ENCODE measurements at places on chromosomes 4 and X.

- no peak for DNase-seq
Measured at GRCh38 chrX:152020888-152021287, 46.4 kb upstream of the GABRE start.

DNA sequence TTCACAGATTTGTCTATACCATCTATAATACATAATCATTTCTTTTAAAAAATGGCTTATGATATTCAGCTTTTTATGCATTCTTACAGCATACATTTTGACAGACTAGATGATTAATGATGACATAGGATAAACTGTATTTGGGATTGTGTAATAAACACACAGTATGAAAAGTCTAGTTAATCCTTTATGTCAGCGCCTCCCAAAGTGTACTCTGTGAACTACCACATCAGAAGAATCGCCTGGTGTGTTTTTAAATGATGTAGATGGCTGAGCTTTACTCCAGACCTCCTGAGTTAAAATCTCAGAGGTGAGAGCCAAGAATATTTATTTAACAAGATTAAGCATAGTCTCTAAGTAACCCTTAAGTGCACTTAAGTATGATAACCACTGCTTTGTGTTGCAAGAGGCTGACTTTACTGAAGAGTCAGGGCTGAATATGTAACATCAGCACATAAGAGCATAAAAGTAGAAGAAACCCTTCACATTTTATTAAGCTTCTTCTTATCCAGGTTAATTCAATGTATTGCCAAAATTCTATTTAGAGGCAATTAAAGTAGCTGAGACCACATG, 104.2 kb downstream of the ANK2 start:
- DNase-seq, result no peak

GRCh38 chrX:46574774-46575381, 1.3 kb downstream of the CHST7 start:
- DNase-seq, result no peak

DNA sequence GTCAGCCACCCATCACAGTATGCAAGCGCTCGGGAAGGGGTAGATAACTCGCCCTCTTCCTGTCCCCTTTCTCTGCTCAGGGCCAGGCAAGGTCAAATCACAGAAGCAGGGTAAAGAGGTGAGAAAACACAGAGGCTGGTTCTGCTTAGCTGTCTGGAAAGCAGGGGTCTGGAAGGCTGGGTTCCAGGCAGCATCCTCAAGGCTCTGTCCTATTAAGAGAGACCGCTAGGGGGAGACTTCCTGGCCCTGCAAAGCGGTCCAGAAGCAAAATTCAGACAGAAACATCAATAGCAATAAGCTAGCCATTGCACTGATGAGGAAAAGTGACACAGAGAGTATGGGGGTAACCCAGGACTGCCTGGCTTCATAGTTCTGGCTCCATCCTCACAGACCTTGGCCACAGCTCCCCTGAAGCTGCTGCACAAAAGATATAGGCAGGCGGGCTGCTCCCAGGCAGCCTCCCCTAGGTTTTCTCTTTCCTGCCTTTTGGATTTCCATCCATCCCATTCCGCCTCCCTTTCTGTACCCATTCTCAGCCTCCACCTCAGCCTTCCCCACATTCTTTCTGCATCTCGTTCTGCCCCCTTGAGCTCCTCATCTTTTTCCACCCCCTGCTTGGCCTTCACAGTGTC, 308.5 kb downstream of the EVC2 start:
- no peak for DNase-seq

DNA sequence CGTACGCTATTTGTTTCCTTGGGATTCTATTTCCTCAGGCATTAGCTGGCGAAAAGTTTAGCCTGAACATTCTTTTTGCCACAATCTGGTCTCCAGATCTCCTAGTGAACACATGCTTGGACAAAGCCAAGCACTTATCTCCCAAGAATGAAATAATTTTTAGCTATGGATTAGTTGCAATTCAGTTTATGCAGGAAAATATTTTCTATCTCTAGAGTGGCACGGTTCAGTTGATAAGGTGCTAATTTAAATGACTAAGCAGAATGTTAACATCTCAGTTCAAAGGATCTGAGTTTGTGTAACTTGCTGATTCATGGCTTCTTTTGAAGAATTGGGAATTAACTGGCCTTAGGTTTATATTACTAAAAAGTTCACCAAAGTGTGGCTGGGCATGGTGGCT, 58.1 kb upstream of the JADE1 start:
- no peak for DNase-seq

DNA sequence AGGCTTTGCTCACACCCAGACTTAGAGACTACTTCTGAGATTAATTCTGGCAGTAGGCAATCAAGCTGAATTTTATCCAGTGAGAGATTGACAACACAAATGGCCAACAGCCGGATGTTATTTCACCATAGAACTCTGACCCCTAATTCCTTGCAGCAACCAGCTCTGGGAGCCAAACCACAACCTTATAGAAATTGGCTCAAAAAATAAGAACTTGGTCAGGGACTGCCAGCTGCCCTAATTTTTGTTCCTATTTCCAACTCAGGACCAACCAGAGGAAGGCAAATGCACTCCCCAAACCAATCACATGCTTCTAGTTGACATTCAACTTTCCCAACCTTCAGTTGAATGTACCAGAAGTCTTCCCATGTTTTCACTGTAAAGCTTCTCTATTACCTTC, 269.7 kb downstream of the HS3ST1 start:
- DNase-seq, result no peak

DNA sequence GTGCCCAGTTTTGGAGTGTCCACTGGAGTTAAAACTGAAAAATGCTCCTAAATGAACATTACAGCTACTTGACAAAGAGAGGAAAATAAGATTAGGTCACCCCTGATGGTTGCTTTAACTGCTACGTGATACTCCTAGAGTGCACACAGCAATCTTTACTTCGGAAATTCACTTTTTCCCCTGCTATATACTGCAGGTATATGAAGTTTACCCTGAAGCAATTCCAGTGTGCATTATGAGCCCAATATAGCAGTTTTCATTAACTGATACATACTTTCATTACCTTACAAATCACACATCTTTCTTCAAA, 773 bp upstream of the ZNF827 start:
- no peak for DNase-seq

DNA sequence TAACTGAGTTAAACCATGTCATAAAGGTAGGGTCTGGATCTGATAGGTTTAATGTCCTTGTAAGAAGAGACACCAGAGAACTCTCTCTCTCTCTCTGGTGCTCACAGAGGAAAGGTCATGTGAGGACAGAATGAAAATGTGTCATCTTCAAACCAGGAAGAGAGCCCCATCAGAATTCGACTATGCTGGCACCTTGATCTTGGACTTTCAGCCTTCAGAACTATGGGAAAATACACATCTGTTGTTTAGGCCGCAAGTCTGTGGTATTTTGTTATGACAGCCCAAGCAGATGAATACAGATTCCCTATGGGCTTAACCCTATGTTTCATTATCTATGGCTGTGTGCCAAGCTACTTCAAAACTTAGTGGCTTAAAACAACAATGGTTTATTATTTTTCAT, 105.5 kb upstream of the DDIT4L start:
- DNase-seq, result no peak

DNA sequence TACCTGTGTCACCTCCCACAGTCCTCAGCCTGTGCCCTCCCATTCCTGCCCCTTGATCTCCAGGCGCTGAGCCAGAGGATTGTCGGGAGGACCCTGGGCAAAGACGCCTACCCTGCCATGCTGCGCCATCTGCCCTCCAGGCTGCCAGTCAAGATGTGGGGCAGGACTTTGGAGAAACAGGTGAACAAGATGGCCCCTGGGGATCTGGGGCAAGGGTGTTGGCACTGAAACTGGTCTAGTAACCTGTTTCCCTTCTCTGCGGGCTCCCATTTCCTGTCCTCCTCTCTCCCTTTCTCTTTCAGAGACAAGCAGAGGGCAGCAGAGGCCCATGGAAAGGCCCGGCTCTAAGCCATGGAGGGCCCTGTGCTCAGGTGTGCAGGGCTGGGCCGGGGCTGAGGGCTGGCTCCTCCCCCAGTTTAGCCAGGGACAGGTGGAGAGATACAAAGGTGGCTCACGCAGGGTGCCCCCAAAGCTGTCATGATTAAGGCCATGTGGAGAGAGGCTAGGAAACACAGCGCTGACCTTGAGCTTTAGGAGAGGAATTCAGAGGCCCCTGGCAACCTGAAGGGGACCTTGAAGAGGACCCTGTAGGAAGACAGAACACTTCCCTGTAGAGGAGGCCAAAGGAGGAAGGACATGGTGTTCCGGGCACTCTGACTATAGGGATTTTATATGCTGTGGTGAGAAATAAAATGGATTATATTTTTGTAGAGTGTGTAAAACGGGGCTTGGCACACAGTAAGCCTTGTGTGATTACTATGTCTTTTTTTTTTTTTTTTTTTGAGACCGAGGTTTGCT, at the start of gene GLOD5:
TSS of gene GLOD5 (plus strand) at position 74 of the 798 bp plus-strand sequence. CDS start at position 118, 44 bp downstream.
- no peak for DNase-seq

GRCh38 chr4:129362691-129363274, 266.8 kb downstream of the C4orf33 start:
- DNase-seq, result peak; percentile 25

- no peak for DNase-seq
Measured at GRCh38 chr4:52848254-52848653, 13.9 kb upstream of the RASL11B start.

Data from stimulated activated CD4-positive, alpha-beta T cell treated with anti-CD3 and anti-CD28 coated beads, Interleukin-15, amount 100 ng/mL, for 48 hours (primary cell).